ENCODE measurements at places on chromosomes 6 and 20. TPM values are rescaled to one million over a fixed set of nuclear protein-coding genes. Genes with fewer than 3 reads are reported as not detected.

The CST7 gene
- 0.45 TPM for total RNA-seq

The HSPA1B gene
- total RNA-seq = 104 TPM

The TRIM15 gene
- not detected for total RNA-seq

The PTCHD4 gene
- total RNA-seq = 8.4 TPM

The TGM3 gene
- not detected for total RNA-seq

Data from SK-MEL-5 (cell line).